ENCODE measurements at places on chromosomes 5 and 9. TPM values are rescaled to one million over a fixed set of nuclear protein-coding genes. Genes with fewer than 3 reads are reported as not detected.

- no peak for DNase-seq
Observed at GRCh38 chr5:50724262-50724661, 57.8 kb downstream of the PARP8 start.

The DNAJC25 gene
- 16.5 TPM for polyA plus RNA-seq

The CMBL gene
- 39.6 TPM for polyA plus RNA-seq

DNA sequence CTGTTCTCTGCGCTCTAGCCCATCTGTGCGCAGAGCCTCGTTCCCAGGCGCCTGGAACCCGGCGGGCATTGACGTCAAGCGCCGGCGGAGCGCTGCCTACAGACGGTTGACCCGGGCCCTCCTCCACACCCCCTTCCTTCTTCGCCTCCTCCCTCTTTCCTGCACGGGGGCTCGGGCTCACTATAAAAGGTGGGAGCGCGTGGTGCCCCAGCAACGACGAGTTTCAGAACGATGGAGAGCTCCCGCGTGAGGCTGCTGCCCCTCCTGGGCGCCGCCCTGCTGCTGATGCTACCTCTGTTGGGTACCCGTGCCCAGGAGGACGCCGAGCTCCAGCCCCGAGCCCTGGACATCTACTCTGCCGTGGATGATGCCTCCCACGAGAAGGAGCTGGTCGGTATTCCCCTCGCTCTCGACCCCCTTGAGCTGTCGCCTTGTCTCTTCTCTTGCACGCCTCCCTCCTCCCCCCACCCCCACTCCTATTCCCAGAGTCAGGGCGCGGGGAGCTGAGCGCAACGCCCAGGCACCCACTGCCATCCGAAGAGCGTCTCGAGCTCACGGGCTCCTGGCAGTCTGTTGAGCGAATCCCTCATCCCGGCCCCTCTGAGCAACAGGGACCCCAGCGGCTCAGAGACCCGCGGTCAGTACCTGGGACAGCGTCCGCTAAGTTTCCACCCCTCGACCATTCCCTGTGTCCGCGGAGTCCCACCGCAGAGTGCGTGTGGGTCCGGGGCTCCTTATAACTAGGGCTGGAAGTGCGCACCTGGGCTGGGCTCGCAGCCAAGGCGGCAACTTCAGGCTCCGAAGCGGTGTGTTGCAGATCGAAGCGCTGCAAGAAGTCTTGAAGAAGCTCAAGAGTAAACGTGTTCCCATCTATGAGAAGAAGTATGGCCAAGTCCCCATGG is at the start of gene CARTPT:
Gene CARTPT (plus strand): TSS at position 213 of the 902 bp plus-strand sequence. CDS start 19 bp downstream, at position 232.
- peak; percentile 66 for DNase-seq

Measured in left kidney (tissue), 8 donors.